ENCODE measurements at places on chromosomes 5 and 9. TPM values are rescaled to one million over a fixed set of nuclear protein-coding genes. Genes with fewer than 3 reads are reported as not detected.

Gene PLAC8L1
- 1.9 TPM for total RNA-seq

Gene PIP5KL1
- total RNA-seq: 2.6 TPM

Gene COL5A1
- 37.6 TPM for total RNA-seq

Gene NEURL1B
- total RNA-seq: 5.1 TPM

Gene MCCC2
- 46.7 TPM for total RNA-seq

Gene APBB3
- 30.2 TPM for total RNA-seq

- peaks cover 39% of the 10 kb centered on the region for H3K27me3 ChIP-seq
- peak; percentile 7 for DNase-seq
- no peaks in the 10 kb centered on the region for H3K36me3 ChIP-seq
- H3K4me1 ChIP-seq: no peaks in the 10 kb centered on the region
Measured at GRCh38 chr9:78605041-78606000, 308.4 kb downstream of the PSAT1 start.

DNA sequence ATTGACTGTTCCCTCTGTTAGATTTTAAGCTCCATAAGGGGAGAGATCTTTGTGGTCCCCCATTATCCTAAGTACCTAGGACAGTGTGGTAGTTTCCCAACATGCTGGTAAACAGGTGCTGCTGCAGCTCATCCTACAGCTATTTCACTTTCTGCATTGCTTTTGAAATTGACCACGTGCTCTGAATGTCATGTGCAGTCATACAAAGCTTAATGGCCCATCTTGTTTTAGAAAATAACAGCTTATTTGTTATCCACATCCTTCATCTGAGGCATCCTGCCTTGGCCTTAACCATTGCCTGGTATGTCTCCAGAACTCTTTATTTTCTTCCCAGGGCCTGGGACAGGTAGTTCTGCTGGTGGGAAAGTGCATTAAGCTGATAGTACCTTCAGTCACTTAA, 14.7 kb downstream of the PIK3R1 start:
- no peaks in the 10 kb centered on the region for H3K27me3 ChIP-seq
- DNase-seq: no peak
- H3K4me1 ChIP-seq: peaks cover 14% of the 10 kb centered on the region
- peaks cover 42% of the 10 kb centered on the region for H3K36me3 ChIP-seq

DNA sequence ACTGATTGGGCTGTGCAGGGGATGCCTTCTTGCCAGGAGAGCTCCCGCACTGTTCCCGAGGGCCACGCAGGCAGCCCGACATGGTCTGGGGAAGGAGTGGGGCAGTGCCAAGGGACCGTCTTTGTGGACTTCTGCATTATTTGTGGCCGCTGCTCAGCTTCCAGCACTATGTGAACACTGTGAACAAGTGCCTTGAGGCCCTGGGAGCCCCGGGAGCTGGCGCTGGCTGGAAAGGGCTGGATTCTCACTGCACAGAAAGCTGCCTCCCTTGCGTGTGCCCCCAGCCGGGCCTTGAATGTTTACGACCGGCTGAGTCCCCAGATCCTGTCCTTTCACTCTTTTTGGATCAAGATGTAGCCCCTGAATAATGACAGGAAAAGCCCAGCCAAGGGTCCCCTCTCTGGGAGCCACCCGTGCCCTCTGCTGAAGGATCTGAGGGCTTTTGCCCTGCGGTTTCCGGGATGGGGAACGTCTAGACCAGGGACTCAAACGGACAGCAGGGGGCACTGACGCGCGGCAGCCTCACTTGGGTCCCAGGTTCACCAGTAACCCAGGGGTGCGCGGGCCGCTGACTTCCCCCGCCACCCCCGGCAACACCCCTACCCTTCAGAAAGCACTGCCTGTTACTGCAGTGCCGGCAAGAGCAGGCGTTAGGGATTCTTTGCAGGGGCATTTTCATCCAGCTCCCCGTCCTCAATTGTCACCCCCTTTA, 98.9 kb upstream of the FCN2 start:
- DNase-seq: peak; percentile 15
- no peaks in the 10 kb centered on the region for H3K36me3 ChIP-seq
- no peak overlapping the region for H3K27ac ChIP-seq
- H3K4me3 ChIP-seq: no peak overlapping the region
- no peaks in the 10 kb centered on the region for H3K4me1 ChIP-seq
- no peaks in the 10 kb centered on the region for H3K27me3 ChIP-seq

DNA sequence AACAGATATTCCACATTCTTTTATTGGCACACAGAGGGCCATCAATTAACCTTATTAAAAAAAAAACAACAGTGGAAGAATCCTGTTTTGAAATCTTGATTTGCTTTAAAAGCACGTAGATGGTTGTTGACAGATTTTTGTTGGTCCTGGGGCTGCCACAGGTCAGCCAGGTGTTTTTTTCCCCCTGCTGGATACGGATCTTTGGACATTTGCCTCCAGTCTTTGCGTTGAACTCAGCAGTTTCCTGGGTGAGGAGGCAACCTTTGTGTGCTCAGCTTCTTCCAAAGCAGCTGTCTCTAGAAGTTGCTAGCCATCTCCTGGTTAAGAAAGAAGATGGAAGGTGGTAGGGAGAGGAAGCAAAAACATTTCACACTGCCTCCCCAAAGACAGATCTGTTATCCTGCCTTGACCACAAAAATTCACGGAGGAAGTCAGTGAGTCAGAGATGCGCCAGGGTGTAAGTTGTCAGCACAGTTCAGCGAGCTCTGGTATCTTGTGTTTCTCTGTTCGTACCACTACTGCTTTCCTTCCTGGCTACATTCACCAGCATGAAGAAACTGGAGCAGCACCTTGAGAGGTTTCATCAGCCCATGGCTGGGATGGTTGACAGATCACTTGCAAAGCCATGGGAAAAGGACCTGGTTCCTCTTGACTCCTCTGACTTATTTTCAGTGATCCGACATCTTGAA, 207.3 kb downstream of the ARHGAP26 start:
- peak; percentile 58 for DNase-seq
- no peak overlapping the region for H3K27ac ChIP-seq
- H3K27me3 ChIP-seq: no peaks in the 10 kb centered on the region
- no peaks in the 10 kb centered on the region for H3K36me3 ChIP-seq
- no peak overlapping the region for H3K4me3 ChIP-seq
- peaks cover 38% of the 10 kb centered on the region for H3K4me1 ChIP-seq

DNA sequence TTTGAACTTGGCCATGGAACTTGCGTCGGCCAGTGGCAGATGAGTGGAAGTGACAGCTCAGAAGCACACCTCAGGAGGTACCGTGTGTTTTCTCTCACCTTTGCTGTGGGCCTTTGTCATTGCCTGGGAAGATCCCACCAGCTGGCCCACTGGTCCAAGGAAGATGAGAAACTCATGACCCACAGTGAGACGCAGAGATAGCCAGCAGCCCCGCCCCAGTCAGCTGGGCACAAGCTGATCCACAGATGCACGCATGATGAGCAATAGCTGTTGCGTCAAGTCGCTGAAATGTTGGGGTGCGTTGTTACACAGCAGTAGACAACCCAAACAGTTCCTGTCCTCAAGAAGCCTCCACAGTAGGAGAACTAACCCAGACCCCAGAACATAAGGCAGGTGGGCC, 30.8 kb upstream of the UNC5A start:
- H3K27ac ChIP-seq: no peak overlapping the region
- H3K4me1 ChIP-seq: no peaks in the 10 kb centered on the region
- no peak for DNase-seq
- H3K36me3 ChIP-seq: no peaks in the 10 kb centered on the region
- H3K27me3 ChIP-seq: no peaks in the 10 kb centered on the region
- no peak overlapping the region for H3K4me3 ChIP-seq

- no peaks in the 10 kb centered on the region for H3K36me3 ChIP-seq
- H3K27ac ChIP-seq: no peak overlapping the region
- DNase-seq: no peak
- H3K4me3 ChIP-seq: no peak overlapping the region
Measured at GRCh38 chr9:129422032-129422842, 198.7 kb downstream of the C9orf50 start.

GRCh38 chr5:8825139-8825757, 720.6 kb downstream of the SEMA5A start:
- H3K27ac ChIP-seq: no peak overlapping the region
- H3K4me1 ChIP-seq: no peaks in the 10 kb centered on the region
- no peak for DNase-seq
- H3K27me3 ChIP-seq: no peaks in the 10 kb centered on the region

DNA sequence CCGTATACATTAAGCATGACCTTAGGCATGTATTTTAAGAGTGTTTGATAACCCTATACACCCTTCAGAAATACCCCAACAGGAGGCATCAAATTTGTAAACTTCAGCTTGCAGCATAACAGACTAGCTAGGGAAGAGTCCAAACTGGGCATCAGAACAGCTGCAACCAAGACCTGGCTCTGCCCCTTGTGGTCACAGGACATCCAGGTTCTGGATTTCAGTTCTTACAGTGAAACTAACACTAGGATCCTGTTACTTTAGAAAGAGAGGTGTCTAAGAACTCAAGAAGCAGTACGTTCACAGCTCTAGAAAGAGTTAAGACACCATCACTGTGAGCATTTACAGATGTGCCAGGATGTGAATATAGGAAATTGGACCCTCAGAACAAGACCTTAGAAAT, 229.8 kb downstream of the BNC2 start:
- H3K36me3 ChIP-seq: no peaks in the 10 kb centered on the region
- DNase-seq: no peak
- H3K4me3 ChIP-seq: no peak overlapping the region
- H3K27ac ChIP-seq: no peak overlapping the region
- H3K27me3 ChIP-seq: no peaks in the 10 kb centered on the region

DNA sequence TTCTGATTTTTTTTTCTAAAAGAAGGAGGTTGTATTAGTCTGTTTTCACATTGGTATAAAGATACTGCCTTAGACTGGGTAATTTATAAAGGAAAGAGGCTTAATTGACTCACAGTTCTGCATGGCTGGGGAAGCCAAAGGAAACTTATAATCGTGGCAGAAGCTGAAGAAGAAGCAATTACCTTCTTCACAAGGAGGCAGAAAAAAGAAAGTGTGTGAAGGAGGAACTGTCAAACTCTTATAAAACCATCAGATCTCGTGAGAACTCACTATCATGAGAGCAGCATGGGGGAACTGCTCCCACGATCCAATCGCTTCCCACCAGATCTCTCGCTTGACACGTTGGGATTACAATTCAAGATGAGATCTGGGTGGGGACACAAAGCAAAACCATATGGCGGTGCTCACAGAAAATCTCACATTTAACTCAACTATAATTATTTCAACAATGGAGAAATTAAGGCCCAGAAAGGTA, 27.1 kb downstream of the DPYSL3 start:
- no peaks in the 10 kb centered on the region for H3K36me3 ChIP-seq
- no peak overlapping the region for H3K4me3 ChIP-seq
- H3K27me3 ChIP-seq: no peaks in the 10 kb centered on the region
- H3K4me1 ChIP-seq: peaks cover 29% of the 10 kb centered on the region
- no peak overlapping the region for H3K27ac ChIP-seq
- DNase-seq: no peak

DNA sequence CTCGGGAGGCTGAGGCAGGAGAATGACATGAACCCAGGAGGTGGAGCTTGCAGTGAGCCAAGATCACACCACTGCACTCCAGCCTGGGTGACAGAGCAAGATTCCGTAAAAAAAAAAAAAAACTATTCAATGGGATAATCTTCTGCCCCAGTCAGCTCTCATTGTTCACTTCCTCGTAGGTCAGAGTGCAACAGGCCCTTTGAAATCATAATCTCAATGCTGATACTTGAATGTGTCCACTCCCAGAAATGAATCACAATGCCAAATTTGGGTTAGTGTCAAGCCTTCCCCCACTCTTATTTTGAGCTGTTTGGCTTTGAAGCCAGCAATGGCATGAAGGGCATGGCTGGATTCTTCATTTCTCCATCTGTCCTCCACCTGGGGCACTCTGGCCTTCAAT, 610.3 kb upstream of the KLF4 start:
- H3K36me3 ChIP-seq: no peaks in the 10 kb centered on the region
- no peak for DNase-seq
- no peak overlapping the region for H3K27ac ChIP-seq
- H3K4me3 ChIP-seq: no peak overlapping the region
- no peaks in the 10 kb centered on the region for H3K4me1 ChIP-seq

DNA sequence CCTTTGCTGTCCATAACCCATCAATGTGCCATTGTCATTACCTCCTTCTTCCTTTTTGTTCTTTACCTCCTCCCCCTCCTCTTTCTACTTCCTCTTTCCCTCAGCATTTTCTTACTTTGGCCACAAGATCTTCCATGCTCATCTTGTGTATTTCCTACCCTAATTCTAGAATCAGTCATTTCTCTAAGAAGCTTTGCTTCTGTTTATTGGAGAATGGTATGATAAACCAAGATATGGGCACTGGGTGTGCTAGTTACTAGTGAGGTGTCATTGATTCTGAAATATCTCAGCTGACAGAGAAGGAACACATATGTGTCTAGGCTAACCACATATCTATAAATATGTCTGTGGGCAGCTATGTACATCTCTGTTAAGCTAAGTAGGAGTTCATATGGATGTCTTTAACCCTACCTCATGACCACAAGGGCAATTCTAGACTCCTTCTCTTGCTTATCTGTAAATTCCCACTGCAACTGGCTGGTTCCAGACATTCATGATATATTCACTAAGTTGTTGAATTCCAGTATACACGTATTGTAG, 2051.3 kb upstream of the CDH9 start:
- DNase-seq: no peak
- no peaks in the 10 kb centered on the region for H3K27me3 ChIP-seq
- no peak overlapping the region for H3K27ac ChIP-seq
- no peaks in the 10 kb centered on the region for H3K4me1 ChIP-seq

Data from A673 (cell line).